ENCODE measurements at places on chromosomes 4 and X.

GRCh38 chrX:112627206-112627605, 52.5 kb downstream of the LHFPL1 start:
- DNase-seq, result no peak

DNA sequence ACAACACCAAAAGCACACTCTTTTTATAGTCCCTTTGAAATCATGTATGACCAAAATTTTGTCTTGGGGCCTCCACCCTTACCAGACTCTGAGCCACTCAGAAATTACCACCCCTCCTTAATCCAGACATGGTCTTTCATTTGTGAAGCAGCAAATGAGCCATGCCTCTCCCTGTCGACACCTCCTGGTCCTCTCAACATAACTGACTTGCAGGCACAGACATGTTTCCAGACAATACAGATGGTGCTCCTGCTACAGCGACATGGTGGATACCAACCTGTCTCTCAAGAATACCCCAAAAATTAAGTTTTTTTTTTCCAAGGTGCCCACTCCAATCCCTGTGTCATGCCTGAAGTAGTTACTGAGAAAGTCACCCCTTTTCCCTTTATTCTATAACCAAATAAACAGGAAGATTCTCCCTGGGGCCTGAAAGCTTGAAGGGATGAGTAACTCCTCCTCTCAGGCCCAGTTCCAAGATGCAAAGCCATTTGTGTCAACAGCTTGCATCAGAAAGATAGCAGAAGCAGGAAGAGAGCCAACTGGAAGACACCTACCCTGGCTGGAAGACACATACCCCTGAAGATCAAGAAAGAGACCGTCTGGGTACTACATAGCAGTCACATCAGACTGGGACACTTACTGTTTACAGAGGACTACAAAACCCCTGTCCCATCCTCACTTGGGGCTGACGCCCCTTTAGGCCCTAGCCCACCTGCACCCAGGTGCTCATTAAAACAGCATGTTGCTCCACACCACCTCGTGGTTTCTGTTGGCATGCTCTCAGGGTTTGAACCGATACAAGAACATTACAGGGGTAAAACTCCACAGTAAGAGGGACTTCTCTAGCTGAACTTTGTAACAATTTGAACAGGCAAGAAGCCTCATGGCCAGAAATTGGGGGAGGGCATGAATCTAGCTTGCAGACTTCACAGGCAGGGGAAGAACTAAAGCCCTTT, 5.5 kb upstream of the UGT2B17 start:
- no peak for DNase-seq

DNA sequence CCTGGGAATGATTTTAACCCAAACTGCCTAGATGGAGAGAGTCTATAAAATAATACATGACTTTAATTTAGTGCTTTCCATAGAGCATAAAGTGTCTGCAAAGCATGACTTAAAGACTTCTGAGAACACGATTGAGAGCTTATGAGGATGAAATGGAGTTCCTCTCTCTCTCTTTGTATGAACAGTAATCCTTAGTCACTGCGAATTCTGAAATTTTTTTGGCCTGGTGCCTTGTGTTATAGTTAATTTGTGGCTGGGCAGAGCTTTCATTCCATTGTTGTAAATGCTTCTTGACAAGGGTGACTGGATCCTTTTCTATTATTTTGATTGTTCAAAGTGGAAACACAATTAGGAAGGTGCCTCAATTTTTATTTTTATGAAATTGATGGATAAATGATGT, 179.5 kb downstream of the CEP135 start:
- no peak for DNase-seq

GRCh38 chr4:16838226-16838875, 60.1 kb downstream of the LDB2 start:
- no peak for DNase-seq

DNA sequence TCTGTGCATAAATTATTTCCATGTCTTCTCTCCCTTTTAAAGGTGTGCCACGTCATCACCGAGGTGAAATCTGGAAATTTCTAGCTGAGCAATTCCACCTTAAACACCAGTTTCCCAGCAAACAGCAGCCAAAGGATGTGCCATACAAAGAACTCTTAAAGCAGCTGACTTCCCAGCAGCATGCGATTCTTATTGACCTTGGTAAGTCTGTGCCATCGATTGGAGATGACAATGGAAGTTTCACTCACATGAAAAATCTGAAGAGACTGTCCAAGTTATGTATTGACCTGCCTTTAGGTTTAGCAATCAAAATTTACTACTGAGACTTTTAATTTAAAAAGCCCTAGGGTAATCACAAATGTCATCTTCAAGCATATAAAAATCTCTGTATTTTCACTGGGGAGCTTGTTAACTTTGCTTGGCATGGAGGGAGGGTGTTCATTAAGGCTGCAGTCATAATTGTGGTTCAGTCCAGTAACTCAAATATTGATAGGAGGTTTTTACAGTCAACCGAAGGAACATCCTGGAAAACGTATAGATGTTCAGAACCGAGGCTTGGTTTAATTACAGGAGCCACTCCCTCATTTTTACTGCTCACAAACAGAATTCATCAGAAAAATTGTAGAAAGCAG, 142.9 kb downstream of the PTTG2 start:
- no peak for DNase-seq

DNA sequence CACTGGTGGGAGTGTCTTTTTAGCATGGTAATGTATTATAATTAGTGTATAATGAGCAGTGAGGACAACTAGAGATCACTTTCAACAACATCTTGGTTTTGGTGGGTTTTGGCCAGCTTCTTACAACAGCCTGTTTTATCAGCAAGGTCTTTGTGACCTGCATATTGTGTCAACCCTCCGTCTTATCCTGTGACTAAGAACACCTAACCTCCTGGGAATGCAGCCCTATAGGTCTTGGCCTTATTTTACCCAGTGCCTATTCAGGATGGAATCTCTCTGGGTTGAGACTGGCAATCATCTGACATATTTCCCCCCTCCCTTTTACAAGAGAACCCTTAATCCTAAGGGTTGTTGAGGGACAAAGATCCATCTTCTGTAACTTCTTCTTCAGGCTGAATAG, 21.9 kb upstream of the ADH4 start:
- no peak for DNase-seq

- no peak for DNase-seq
Measured at GRCh38 chrX:124263743-124264142, 68.7 kb upstream of the TEX13D start.

- DNase-seq, result no peak
Measured at GRCh38 chr4:56425518-56425917, 9.9 kb downstream of the PPAT start.

GRCh38 chr4:7463566-7464258, 29.0 kb upstream of the PSAPL1 start:
- no peak for DNase-seq

DNA sequence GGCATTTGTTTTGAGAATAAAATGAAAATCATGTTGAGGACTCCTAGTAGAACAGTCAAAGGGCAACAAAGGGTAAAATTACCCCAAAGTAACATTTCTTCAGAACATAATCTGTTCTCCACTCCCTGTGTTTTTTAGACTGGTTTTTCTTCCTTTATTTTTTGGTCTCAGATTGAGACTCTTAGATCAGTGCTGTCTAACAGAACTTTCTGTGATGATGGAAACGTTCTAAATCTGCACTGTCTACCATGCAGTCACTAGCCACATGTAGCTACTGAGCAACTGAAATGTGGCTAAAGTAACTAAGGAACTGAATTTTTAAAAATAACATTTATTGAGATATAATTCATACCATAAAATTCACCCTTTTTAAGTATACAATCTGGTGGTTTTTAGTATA, 19.8 kb downstream of the CASK start:
- no peak for DNase-seq

DNA sequence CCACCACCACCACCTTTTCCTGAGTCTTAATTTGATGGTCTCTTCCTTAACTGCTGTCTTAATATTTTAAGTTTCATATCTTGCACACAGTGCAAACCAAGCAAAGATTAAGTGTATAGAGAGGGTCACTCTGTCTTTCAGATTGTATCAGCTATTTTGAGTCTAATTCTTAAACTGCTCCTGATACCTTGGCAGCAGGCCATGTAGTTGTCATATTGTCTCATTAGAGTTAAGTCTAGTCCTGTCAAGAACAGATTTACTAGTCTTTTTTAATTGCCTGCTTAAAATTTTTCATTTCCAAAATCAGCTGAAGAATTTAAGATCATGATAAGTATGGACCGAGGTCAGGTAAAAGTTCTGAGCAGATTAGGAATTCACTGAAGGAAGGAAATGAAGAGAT, 51.5 kb downstream of the FHIP1A start:
- no peak for DNase-seq

DNA sequence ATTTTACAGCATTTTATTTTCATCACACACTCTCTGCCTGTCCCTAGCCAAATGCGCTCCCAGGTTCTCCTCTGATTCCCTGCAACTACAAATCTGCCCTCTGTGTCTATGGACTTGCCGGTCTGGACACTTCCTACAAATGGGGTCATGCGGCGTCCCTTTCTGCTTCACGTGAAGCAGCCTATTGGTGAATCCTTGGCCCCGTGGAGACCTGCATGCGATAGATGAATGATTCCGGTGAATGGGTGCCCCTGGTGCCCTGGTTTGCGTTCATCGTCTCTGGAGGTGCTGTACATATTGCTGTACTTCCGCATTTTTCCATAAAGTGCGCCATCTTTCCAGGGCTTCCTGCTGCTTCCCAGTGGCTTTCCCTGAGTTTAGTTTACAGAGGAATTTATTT, 27.5 kb upstream of the CLCN4 start:
- DNase-seq, result no peak

Measured in naive thymus-derived CD4-positive, alpha-beta T cell (primary cell).